ENCODE measurements at places on chromosomes 6 and 20.

- peak; percentile 55 for DNase-seq
These were observed 806.6 kb downstream of the C6orf118 start for GRCh38 chr6:164502833-164503232.

GRCh38 chr6:134902074-134902861, 47.6 kb downstream of the ALDH8A1 start:
- no peak for DNase-seq

- no peak for DNase-seq
These were observed 39.2 kb upstream of the TXLNB start for GRCh38 chr6:139330826-139331500.

DNA sequence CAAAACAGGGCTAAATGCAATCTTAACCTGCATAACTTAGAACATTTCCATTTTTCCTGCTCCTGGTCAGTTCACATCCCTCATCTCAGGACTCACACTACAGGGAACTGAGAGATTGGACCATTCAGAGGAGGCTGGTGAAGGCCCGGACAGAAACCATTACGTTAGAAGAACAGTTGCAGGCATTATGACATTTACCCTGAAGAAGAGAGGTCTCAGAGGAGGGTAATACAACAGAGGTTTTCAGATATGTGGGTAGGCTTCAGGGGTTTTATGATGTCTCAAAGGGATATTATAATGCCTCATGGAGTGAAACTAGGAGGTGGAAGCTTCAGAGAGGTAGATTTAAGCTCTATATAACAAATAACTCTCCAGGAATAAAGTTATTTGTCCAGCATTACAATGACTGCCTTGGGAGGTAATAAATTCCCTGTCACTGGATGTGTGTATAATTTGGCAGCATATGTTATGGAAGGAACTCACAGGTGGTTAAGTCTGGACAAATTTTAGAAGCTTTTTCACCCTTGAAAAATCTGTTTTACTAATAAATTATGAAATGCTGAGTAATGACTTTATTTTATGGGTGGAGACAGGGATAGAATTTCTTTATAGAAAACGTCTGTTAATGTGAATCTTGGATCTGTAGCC, 36.7 kb upstream of the RIPOR2 start:
- no peak for DNase-seq

DNA sequence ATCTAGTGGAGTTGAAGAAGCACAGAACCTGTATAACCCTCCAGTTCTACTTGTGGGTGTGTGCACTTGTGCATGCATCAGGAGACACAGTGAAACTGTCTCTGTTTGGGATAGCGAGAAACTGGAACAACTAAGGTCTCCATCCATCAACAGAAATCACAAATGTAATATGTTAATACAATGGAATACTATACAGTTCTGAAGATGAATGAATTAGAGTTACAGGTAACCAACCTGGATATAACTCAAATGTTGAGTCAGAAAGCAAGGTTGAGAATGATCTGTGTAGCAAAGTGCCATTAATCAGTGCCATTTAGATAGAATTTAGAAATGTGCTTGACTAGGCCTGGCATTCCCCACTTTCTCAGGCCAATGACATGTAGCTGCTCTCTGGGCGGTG, 4.6 kb upstream of the NSFL1C start:
- DNase-seq, result no peak

- no peak for DNase-seq
These were observed 11.4 kb downstream of the EZR start for GRCh38 chr6:158807515-158808441.

GRCh38 chr6:17200395-17200794, 80.8 kb upstream of the RBM24 start:
- DNase-seq, result no peak

DNA sequence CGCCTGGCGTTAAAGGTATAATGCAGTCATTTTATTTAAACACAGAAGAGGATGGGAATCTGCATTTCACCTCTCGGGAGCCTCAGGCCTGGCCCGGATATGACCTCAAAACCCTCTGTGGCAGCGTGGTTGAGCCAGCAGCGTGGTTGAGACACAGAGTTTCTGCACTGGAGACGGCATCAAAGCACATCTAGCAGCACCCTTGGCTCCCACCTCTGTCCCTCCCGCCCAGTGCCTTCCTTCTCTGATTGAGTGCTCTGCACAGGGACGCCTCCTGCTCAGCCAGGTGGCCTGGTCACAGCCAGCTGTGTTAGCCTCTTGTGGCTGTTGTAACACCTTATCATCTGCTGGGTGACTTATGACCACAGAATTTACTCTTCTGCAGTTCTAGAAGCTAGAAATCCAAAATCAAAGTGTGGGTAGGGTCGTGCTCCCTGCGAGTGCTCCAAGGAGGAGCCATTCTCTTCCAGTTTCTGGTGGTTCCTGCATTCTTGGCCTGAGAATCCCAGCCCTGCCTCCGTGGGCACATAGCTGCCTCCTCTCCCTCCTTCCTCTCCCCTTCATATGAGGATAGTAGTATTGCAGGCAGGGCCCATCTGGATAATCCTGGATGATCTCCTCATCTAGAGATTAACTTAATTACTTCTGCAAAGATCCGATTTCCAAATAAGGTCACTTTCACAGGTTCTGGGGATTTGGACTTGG, 156.7 kb downstream of the SYCP2 start:
- no peak for DNase-seq

- DNase-seq, result peak; percentile 5
These were observed 103.0 kb downstream of the BCKDHB start for GRCh38 chr6:80209430-80209829.

- no peak for DNase-seq
These were observed 211.8 kb downstream of the CDKAL1 start for GRCh38 chr6:20746024-20746423.

DNA sequence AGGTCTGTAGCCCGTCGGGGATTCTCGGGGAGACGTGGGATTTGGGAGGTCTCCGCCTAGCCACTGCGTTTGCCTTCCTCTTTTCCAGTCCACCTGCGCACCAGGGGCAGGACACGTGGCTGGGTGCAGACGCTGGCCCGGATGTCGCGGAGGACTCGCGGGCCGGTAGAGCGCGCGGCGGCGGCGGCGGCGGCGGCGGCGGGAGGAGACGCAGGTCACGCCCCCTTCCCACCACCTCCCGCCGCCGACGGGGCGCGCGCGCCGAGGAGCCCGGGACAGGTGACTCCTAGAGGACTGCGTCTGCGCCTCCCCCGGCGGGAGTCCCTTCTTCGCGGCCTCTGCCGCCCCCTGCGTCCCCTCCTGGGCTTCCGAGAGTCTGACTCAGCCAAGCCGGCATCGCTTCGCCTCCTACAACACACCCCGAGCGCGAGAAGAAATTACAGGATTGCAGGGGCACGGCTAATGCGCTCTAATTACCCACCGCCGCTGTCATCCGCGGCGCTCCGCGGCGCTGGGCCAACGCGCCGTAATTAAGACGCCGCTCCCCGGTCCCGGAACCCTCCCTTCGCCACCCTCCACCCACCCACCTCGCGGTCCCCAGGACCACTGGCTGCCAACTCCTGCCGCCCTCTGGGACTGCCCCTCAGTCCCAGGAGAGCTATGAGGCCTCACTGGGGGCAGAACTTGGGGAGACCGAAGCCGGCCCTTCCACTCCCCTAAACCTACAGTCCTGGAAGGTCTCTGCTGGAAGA, 124.5 kb downstream of the MRPL14 start:
- DNase-seq, result peak; percentile 57

- DNase-seq, result no peak
These were observed 32.2 kb upstream of the IER3 start for GRCh38 chr6:30776390-30777154.

- no peak for DNase-seq
These were observed 216.9 kb upstream of the SMLR1 start for GRCh38 chr6:130610303-130610702.

GRCh38 chr6:162184465-162184864, 543.1 kb downstream of the PRKN start:
- no peak for DNase-seq

- DNase-seq, result no peak
These were observed 124.7 kb upstream of the SPACA1 start for GRCh38 chr6:87922947-87923330.

DNA sequence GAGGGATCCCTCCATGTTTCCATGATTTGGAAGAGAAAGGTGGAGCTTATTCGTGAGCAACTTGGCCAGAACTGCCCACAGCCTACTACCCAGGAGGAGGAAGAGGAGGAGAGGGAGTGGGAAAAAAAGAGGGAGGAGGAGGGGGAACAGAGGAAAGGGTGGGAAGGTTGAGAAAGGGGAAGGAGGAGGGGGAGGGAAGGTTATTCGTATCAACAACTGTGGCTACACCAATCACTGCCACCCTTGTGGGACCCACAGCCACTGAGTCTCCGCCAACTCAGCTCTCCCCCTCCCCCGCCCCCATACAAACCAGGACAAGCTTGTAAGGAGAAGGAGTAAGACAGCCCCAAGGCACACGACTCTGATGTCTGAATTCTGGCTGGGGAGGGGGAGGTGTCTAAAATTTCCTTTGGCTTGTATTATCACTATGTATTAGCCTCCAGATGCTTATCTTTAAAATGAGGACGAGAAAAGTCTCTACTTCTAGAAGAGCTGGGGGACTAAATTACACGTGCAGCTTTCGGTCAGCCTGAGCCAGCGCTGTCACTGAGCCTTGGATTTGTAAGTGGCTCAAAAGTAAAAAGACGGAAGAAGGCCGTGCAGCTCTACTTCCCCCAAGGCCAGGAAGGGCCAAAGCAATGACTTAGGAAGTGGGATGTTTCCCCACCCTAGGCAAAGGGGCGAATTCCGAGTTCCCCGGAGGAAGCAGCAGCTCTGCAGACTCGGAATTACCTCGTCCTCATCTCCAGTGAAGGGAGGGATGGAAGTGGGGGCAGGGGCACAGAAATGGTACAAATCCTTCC, 1.0 kb downstream of the FKBP1A start:
- DNase-seq, result no peak

DNA sequence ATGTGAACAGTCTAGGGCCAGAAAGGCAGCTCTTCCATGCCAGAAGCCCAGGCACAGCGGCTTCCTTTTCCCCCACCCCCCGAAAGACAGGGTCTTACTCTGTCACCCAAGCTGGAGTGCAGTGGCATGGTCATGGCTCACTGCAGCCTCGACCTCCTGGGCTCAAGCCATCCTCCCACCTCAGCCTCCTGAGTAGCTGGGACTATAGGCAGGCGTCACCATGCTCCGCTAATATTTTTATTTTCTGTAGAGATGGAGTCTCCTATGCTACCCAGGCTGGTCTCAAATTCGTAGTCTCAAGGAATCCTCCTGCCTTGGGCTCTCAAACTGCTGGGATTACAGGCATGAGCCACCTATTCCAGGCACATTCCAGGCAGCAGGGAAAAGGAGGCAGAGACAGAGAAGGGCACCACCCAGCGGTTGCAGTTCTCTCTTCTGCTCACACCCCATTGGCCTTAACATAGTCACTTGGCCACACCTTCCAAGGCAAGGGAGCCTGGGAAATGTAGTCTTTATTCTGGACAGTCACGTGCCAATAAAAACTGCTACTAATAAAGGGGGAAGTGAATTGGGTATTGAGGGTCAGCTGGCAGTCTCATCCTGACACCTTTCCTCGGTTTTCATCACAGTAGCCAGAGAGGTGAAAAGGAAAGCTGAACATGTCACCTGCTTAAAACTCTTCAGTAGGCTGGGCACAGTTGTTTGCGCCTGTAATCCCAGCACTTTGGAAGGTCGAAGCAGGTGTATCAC, 205.9 kb downstream of the ZMYND8 start:
- DNase-seq, result peak; percentile 11

DNA sequence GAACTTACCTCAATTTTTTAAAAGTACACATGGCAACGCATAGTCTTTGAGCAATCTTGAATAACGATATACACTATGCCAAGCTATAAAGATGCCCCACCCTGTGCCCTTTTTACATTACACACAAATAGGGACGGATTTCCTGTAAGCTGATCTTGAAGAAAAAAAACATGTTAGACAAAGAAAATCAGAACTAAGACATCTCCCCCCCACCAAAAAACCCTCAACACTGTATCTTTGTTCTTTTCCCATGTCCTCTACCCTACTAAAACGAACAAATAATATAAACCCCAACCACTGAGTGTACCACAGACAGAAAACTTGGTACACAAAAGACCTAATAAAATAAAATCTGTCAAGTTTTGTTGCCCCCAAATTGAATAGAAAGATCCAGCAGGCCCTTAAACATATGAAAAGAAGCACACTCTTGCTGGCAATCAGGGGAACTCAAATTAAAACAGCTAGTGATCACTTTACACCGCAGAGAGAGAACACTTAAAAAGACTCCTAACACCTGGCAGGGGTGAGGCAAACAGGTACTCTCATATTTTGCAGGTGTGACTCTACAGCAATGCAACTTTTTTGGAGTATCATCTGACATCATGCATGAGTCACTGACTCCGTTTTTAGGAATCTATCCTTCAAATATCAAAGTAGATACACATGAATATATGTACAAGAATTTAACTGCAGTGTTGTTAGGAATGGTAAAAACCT, 29.6 kb downstream of the BACH2 start:
- DNase-seq, result peak; percentile 6

DNA sequence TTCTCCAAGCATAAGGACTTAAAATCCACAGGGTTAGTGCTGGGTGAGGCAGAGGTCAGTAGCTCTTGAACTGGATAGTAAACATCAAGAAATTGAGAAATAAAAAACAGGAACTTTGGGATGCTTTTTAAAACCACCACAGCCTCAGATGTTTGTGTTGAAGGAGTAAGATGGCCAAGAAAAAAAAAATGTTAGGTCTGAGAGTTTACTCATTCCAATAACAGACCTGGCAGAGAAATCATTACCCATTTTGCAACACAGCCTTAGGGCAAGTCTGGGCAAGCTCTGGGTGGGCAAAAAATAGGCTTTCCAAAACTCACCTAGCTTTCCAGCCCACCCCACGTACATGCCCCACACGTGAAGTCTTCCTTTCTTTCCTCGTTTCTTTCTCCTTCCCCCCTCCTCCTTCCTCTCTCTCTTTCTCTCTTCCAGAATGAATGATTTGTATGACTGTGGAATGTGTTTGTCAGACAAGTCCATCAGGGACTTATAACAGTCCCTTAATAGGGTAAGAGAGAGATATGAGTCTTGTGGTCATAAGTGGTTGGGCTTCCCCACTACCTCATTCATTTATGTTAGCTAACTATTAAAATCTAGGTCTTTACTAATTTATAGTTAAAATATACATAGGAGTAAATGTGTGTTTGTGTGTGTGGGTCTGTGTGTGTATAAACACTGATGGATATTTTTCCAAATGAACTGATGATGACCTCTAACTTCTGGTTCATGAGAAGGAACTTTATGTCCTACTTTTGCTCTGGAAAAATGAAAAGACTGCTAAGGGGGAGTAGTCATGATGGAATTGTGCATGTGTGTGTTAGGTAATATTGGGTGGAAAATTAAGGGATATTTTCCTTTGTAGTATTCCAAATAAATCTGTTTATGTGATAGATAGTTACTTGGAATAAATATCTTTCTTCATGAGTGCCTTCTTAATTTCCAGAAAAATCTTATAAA, 18.0 kb upstream of the DSE start:
- DNase-seq, result no peak

- no peak for DNase-seq
These were observed 104.4 kb downstream of the MTHFD1L start for GRCh38 chr6:150969901-150970300.

GRCh38 chr6:111427341-111428116, 55.5 kb downstream of the REV3L start:
- no peak for DNase-seq
